Muscle of back (tissue), 13 donors: ENCODE measurements at places on chromosomes 7 and 10. TPM values are rescaled to one million over a fixed set of nuclear protein-coding genes. Genes with fewer than 3 reads are reported as not detected.

PHKG1 gene
- 22.9 TPM for polyA plus RNA-seq

THNSL1 gene
- 8.1 TPM for polyA plus RNA-seq

OIT3 gene
- 10.9 TPM for polyA plus RNA-seq

ZNF3 gene
- 31.0 TPM for polyA plus RNA-seq

C7orf57 gene
- 0.11 TPM for polyA plus RNA-seq

MDFIC gene
- polyA plus RNA-seq: 25.4 TPM
